Fibroblast of skin of scalp (primary cell): ENCODE measurements at places on chromosomes 7 and 10.

DNA sequence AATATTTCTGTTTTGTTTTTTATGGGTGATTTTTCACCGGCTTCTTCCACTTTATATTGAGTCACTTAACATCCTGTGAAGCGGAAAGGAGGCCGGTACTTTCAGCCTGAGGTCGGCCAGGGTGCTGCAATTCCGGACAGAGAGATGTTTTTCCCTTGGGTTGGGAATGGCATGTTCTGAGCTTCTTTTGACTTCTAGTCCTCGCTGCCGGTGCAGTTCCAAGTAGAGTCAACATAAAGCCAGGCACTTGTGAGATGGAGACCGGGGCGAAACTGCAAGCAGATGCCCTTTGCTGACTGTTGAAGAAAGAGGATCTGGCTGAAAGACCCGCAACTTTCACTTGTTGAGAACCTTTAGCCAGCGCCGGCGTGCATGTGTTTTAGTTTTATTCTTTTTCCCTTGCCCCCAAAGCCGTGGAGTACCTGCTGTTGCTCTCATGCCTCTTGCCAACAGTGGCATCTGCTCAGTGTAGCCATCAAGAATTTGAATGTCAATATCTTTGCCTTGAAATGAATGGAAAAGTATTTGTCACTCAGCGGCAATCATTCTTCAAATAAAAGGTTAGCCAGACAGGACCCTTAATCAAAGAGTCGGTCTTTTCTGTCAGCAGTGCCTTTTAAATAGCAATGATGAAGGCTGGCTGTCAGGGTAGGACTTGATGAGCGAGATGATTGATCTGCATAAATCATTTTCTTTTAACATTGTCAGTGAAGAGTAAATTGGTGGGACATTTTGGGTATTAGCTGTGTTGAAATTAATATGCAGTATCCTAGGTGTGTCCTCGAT, 351.2 kb downstream of the LRMDA start:
- no peak for DNase-seq

DNA sequence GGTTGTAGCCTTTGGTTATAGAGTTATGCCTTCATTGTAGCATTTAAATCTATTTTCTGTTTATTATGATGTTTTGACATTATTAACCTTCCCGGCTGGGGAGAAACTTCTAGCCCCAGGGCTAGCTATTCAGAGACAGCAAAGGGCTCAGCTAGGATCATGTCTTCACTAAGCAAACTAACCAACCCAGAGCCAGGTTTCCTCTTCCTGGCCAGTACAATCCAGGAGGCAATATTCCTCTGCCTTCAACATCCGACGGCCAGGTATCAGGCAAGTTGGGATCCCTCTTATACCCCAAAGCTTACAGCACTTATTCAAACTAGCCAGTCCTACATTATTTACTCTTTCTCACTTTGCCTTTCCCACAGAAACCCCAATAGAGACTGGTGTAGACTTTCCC, 1060.7 kb upstream of the GHITM start:
- no peak for DNase-seq

DNA sequence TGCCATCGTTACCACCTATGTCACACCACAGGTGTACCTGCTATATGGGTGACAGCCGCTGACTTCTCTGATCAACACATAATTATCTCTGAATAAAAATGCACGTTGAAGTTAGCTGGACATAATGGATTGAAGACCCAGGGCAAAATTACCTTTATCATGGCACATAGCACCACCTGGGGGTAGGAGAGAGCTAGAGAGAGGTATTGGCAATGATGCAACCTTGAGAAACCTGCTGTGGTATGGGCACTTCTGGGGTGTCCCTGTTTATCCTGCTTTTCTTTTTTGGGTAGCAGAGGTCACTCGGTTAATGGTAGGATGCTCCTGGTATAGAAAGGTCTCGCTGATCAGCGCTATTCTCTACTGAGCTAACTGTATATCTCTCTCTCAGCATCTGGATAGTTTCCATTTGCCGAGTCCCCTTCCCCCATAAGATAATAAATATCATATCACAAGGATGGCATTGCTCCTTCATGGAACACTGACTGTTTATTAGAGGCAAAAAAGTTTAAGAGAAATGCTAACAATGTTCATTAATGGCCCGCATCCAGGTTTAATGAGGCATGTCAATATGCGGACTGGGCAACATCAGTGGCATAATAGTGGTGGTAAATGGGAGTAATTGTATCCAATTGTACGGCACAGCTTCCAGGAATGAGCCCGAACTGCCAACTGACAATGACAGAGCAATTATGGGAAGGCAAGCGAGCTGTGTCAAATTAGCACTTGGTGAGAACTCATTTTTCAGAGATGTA, 323.1 kb downstream of the TFEC start:
- peak; percentile 35 for DNase-seq

- no peak for DNase-seq
These were observed 95.6 kb downstream of the GPR26 start for GRCh38 chr10:123761666-123762230.

DNA sequence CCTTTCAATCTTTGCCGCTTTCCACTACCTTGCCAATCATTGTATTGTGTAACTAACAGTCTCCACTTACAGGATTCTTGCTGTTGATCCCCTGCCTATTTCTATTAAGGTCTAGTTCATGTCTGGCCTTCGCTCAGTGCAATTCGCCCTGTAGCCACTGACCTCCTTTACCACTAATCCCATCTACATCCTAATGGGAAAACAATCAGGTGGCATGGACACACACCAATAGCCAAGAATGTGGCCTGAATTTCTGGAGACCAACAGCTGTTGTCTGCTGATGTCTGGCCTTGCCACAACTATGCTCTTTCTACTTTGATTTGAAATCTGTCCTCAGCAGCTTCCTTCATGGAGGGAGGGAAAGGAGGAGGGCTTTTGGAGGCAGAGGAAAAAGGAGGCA, 546.2 kb downstream of the SORCS3 start:
- no peak for DNase-seq

GRCh38 chr7:41931263-41931646, 228.4 kb upstream of the INHBA start:
- DNase-seq: no peak

DNA sequence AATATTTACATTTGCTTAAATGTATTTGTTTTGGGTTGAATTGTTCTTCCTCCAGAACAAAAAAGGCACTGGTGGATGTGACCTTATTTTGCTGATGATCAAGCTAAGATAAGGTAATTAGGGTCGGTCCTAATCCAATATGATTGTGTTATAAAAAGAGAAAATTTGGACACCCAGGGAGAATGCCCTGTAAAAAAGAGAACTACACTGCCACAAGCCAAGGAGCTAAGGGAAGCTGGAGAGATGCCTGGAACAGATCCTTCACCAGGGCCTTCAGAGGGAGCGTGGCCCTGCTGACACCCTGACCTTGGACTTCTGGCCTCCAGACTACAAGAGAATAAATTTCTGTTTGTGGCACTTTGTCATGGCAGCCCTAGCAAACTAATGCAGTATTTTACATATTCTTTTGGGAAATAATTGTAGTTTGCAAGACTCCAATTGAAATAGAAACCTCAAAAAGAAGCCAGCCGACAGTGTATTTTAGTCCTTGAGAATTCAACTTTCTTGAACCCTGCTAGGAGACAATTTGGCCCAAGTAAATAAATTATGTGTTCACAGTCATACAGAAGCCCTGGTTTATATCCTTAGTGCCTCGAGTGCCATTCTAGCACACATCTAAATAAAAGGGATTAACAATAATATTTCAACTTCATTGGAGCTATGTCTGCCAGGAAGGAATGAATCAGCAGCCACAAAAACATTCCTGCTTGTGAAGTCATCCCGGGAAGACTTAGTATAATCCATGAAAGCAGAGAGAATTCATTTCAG, 164.6 kb downstream of the PKD1L1 start:
- peak; percentile 98 for DNase-seq

- no peak for DNase-seq
These were observed 21.0 kb upstream of the LMTK2 start for GRCh38 chr7:98085674-98086073.

DNA sequence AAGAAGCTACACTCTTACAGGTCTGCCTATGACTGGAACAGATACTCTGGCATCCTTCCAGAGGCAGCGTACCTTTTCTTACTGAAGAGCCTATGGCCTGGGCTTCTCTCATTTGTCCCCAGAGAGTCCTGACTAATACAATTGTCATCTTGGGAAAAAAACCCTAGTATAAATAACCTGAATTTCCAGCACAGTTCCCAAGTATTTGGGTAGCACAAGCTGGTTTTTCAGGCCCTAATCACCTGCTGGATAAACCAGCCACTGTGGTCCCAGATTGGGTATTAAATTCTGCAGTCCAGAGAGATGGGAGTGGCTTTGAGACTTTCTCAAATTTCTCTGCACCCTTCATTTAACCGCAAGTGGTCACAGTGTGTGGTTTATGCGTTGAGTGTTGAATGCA, 186.8 kb upstream of the NEBL start:
- peak; percentile 18 for DNase-seq

GRCh38 chr7:4962872-4963775, 4.1 kb upstream of the MMD2 start:
- DNase-seq: no peak

DNA sequence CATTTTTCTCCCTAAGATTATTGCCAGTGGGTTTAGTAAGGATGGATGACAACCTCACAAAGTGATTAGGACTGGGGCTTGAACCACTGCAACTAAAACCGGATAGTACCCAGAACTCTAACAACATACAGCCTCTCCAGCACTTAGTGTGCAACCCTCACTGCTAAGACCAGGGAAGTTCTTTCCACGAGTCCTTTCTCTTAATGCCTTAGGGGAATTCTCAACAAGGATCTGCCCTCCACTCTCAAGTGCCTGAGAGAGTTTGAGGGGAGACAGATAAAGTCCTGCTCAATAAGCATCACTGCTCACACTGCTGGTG, 104.6 kb downstream of the NRP1 start:
- no peak for DNase-seq

GRCh38 chr7:91993976-91994375, 53.3 kb downstream of the AKAP9 start:
- DNase-seq: no peak

GRCh38 chr10:3324612-3325038, 152.0 kb upstream of the PITRM1 start:
- DNase-seq: peak; percentile 18

DNA sequence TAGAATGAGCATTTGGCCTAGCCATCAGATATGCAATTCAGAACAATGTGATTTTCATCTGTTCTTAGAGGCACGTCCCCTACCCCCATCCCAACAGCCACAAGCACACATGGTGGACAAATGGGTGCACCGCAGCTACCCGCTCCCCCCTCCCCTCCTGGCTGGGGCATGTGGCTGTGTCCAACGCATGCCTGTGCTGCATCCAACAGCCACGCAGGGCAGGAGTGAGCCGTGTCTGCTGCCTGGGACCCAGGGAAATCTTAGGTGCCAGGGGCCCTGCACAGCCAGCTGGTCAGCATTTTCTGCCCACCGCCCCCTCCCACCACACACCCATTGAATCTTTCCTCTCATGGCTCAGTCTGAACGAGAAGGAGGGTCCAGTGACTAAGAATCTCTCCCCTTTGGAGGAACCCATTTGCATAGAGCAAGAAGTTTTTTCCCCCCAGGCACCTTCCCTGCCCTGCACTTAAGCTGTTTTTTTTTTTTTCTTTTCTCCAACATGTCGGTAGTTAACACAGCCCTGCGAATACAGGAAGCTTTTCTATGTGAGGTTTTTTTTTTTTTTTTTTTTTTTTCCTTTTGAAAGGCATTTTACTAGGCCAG, 138.9 kb downstream of the WDR11 start:
- no peak for DNase-seq

DNA sequence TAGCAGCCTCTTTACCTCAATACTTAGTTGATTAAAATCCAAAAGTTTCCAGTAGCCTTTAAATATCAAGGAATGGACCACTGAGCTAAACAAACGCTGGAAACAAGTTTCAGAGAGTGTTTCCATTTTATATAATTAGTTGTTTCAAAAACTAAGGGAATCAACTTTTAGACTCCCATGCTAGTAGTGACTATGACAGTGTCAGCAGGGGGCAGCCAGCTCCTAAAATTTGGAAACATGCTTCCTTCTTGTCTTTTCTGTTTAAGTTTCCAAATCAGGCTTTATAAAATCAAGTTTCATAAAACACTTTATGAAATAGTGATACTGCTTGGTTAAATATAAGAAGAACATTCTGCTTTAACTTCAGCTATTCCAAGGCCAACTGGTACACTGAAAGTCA, 138.2 kb upstream of the TMEM229A start:
- no peak for DNase-seq

GRCh38 chr10:58782876-58783851, 270.5 kb downstream of the BICC1 start:
- peak; percentile 72 for DNase-seq

DNA sequence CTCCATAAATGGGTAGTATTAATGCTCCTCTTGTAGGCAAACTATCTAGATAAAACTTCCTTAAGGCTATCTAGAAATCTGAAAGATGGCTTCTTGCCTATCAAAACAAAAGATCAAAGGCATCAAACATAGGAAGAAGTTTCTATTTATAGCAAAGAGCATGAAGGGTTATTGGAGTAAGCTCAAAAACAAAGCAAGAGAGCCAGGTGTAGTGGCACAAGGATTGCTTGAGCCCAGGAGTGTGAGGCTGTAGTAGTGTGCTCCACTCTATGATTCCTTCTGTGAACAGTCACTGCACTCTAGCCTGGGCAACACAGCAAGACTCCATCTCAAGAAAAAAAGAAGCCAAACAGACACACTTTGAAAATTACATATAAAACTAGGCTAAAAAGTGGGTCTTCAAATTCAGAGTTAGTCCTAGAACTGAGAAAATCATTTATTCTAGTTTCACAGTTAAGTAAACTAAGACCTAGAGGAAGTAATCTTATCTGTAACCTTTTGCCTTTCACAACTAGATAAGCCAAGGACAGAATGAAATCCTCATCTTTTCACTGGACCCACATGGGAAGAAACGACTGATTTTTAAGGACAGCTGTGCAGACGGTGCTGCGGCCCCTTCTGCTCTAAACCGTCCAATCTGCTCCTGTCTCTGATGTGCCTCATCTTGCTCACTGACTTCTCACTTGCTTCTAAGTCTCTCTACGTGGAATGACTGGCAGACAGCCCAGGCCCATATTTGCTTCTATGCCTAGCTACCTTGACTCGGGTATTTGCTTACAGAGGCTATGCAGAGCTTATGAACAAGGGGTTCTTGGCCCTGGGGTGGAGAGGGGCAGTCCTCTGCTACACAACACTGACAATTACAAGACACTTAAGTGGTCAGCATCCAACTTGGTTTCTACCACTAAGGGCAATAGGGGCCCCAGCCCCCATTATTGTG, 50.0 kb downstream of the ESYT2 start:
- no peak for DNase-seq

- DNase-seq: no peak
These were observed 158.9 kb downstream of the RTKN2 start for GRCh38 chr10:62109587-62110293.

GRCh38 chr10:58326967-58327381, 7.8 kb upstream of the UBE2D1 start:
- peak; percentile 47 for DNase-seq

DNA sequence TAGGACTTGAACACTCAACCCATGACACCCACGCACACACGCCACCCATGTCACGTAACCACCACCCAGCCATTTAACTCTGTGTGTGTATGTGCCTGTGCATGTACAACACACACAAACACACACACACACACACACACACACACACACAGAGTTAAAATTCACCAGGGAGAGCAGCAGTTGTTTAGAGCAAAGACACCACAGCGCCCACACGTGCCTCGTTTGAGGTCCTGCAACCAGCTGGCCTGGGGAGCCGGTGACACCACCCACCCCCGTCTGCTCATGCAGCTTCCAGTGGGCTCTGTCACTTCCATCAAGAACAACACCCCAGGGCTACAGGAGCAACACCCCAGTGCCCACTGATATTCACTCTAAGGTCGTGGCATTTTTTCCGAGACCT, 97.4 kb downstream of the ELFN1 start:
- peak; percentile 18 for DNase-seq

GRCh38 chr10:129968853-129969183, 4.7 kb upstream of the EBF3 start:
- peak; percentile 54 for DNase-seq

GRCh38 chr10:132335189-132336063, 3.4 kb downstream of the LRRC27 start:
- no peak for DNase-seq
